ENCODE measurements at places on chromosomes 7 and 10.

DNA sequence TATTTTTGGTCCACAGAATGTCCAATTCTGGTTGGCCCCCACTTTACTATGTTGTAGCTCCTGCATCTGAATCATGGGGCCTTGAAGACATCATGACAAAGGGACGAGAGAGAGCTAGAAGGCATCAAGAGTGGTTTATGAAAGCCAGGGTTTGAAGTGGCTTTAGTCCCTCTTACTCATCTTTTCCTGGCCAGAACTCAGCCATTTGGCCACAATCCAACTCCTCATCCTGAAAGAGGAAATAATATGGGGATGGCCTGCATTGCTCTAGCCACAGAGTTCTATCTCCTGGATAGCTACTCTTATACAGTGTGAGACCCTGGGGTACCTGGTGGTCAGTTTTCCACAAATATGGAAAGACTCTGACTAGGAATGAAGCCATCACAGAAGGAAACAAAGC, 418.9 kb downstream of the XPNPEP1 start:
- no peak for DNase-seq

GRCh38 chr10:113168584-113168983, 218.5 kb downstream of the TCF7L2 start:
- DNase-seq = no peak

DNA sequence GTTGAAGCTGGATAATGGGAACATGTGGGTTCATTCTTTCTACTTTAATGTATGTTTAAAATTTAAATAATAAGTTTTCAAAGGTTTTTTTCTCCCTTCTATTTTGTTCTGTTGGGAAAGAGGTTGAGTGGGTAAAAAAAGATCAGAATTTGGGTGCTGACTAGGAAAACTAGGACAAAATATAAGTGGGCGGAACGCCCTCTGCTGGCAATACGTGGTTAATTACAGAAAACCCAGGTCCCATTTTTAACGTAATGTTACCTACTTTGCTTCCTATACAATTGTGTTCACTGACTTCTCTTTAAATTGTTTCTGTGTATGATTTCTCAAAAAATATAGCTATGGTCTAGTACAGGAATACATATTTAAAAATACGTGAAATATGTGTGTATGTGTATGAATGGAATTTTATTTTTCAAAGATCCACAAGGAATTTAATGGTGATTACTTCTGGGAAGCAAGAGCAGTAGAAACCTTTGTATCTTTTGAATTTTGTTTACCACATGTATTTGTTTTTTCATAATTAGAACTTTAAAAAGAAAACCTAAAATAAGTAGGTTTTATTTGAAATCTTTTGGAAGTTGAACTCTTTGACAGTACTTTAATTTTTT, 8.7 kb downstream of the ECD start:
- DNase-seq = peak; percentile 57

DNA sequence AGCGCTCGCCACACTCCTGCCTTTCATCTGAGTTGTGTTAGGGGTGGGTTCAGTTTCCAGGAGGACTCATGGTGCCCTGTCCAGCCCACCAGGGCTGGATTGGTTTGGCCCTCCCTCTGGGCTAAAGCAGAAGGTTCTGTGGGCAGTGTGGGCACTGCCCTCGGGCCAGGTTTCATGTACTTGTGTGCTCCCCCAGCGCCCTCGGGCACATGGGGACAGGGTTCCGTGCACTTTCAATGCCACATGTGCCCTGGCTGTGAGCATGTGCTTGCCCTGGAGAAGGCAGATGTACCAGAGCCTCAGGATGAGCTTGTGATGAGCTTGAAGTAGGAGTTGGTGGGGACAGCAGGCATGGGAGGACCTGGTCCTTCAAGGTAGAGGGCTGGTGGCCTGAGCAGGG, 35.6 kb upstream of the ZNF716 start:
- DNase-seq = no peak

DNA sequence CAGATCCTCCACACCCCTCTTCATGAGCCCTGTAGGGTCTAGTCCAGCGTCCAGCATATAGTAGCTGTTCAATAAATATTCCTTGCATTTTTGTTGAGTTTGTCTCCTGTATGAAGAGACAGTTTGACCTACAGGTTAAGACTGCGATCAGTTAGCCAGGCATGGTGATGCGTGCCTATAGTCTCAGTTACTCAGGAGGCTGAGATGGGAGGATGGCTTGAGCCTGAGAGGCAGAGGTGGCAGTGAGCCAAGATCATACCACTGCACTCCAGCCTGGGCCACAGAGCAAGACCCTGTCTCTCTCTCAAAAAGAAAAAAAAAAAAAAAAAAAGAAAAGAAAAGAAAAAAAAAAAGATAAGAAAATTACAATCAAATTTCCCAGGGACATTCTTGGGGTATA, 5.1 kb upstream of the CUEDC2 start:
- DNase-seq = no peak

DNA sequence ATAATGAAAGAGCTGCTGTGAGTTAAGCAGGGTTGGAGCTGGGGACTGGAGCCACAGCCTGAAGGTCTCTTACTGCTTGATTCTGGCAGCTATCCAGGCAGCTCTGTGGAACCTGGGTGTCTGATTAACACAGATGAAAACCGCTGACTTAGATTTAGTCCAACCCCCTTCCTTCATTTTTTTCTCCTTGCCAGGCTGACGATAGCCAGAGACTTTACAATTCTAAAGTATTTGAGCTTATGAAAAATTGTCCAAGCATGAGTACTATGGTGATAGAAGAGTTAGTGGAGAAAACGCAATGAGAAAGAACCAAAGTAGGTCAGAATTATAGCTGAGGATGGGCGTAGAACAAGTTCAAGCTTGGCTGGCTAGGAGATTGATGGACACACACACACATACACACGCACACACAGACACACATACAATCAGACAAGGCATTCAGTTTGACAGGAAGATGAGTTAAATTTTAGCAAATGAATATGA, 13.5 kb upstream of the GPR85 start:
- no peak for DNase-seq

DNA sequence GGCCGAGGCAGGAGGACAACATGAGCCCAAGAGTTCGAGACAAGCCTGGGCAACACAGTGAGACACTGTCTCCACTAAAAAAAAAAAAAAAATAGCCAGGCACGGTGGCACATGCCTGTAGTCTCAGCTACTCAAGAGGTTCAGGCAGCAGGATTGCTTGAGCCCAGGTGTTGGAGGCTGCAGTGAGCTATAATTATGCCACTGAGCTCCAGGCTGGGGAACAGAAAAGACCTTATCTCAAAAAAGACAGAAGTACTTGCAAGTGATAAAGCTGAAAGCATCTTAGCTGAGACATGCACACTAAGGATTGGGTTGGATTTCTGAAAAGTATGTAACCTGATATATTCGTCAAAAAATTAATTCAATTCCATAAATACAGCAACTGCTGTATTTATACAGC, 68.4 kb downstream of the PPP1R3C start:
- DNase-seq = no peak

DNA sequence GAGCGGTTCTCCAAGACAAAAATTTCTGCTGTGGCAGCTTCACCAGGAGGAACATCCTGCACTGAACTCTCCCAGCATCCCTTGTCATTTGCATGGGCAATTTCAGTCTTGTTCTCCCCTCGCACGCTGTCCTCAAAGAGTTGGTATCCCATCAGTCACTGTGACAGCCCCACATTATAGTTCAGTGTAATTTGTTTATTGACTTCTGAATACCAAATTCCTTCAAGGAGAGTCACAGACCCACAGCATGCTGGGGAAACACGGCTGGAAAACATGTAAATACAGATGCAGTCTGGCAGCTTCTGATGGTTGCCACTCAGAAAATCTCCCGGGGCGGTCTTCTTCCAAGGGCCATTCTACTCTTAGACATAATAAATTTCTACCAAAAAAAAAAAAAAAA, 151.0 kb upstream of the NEBL start:
- no peak for DNase-seq

DNA sequence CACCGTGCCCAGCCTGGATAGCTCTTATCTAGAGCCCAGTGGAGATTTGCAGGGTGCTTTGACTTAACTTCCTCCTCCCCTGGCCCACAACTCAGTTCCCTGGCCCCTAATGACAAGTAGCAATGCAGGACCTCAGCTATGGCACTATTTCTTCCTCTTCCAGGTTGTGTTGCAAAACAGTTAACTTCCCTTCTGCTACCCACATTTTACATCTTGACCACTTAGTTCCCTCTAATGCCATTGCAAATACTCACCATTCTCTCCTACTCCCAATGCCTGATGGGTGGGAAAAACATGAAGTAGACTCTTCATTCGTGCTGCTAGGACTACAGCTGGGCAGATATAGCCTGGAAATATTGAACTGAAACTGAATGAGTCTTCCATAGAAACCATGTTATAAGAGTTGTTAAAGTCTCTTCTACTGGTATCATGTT, 39.1 kb upstream of the FGL2 start:
- no peak for DNase-seq

- no peak for DNase-seq
These were observed 62.6 kb upstream of the PLPP4 start for GRCh38 chr10:120394446-120394845.

GRCh38 chr10:118238573-118239235, 103.4 kb downstream of the FAM204A start:
- DNase-seq = no peak

GRCh38 chr7:18429547-18429946, 66.0 kb upstream of the HDAC9 start:
- no peak for DNase-seq

DNA sequence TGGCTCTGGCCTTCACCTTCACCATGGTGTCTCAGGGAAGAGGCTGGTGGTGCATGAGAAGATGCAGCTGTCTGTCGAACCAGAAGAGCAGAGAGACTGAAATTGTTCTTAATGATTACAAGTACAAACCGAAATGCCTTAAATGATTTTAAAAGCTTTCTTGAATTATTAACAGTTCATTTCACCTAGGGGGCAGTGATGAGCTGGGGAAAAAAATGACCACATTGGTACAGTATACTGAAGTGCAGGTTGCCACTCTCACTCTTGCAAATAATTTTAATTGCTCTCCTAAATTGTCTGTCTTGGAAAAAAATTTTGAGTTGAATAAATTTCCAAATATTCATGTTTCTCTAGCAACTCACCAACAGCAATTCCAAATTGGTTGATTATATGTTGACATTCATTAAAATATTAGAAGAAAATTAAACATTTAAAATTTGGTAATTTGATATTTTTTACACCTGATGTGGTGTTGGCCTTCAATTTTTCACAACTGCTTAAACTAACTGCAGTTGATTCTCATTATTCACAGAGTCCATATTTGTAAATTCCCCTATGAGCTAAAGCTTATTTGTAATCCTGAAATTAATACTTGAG, 692.6 kb downstream of the ZWINT start:
- no peak for DNase-seq

GRCh38 chr7:135349746-135350145, 116.1 kb downstream of the STRA8 start:
- no peak for DNase-seq

DNA sequence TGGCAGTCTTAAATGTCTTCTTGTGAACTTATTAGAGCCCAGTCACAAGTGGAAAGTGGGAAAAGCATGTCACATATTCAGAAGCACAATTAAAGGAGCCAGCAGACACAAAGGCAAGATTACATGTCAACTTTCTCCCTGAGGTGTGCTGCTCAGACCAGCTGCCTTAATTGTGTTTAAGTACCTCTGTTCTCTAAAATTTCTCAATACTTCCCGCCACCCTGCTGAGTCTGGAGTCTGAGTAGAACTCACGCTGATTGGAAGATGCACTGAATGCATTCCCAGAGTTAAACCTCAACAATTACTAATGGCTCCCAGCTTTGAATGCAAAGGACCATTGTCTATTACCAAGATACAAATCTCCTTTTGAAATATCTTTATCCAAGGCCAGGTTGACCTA, 166.4 kb upstream of the COBL start:
- no peak for DNase-seq

DNA sequence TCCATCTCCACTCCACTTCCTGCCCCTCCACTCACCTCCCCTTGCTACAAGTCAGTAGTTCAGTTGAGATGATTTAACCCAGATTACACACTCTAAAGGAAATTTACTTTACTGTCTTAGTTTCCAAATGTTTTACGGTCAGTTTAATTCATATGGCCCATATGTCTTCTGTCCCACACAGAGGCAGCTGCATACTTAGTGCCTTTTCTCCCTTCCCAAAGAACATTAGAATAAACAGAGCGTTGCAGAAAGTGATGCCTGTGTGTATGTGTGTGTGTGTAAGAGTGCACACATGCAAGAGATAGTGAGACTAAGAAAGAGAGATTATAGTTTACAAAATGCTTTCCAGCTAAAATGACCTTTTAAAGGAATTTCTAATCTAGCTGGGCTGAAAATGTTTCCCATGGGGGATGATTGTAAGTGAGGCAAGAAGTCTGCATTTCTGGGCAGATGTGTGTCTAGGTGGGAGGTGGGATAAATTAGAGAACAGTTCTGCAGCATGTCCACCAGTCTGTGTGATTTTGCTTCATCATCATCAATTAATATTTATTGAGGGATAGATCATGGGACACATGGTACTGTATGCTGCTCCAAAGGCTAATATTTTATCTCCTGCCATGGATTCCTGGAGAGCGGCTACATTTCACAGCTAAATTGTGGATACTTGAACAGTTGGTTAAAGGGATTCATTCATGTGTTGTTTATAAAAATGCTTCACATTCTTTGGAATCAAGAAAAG, 81.5 kb downstream of the NXPH1 start:
- no peak for DNase-seq

GRCh38 chr7:90326500-90326899, 5.4 kb upstream of the FAM237B start:
- DNase-seq = no peak

- no peak for DNase-seq
These were observed 201.9 kb downstream of the BMPER start for GRCh38 chr7:34107276-34107675.

DNA sequence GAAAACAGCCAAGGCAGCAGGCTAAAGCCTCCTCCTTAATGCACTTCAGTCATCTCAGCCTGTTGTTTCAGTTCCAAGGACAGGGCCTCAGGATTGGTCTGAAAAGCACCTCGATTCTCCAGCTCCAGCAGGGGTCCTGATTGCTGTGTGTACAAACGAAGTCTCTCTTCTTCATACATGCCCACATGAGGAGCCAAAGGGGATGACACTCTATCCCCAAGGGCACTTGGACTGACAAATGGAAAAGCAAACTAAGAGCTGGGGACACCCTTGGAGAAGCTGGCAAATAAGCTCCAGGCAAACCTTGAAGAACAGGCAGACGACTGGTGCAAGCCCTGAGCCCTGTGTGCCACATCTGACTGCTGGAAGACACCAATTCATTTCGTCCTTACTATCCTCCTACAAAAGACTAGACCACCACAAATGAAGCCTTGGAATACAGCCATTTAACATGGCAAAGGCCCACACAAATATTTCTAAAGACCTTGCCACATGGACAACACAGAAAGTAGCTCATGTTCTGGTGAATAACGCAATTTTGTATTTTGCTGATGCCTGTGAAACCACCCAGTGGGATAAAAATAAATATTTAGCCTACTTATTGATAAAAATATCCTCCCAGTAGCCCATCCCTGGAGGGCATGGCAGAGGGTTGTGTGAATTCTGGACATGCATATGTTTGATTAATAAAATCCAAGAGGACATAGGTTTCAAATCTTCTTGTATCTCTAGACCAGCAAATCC, 61.9 kb downstream of the PARD3 start:
- DNase-seq = no peak

Measured in activated T-cell treated with anti-CD3 and anti-CD28 coated beads, Interleukin-2, amount 50 U/mL, for 24 hours (primary cell).